Stomach (tissue), 19 donors: ENCODE measurements at places on chromosomes 5 and 9. TPM values are rescaled to one million over a fixed set of nuclear protein-coding genes. Genes with fewer than 3 reads are reported as not detected.

PDZD2 gene
- 8.9 TPM for total RNA-seq

PLAC8L1 gene
- total RNA-seq: not detected

DNM1 gene
- total RNA-seq: 28.6 TPM

SPINK13 gene
- not detected for total RNA-seq

TIMD4 gene
- total RNA-seq: 2.0 TPM

LCNL1 gene
- total RNA-seq: not detected

HAPLN1 gene
- total RNA-seq: 15.2 TPM

TSSK1B gene
- not detected for total RNA-seq

SIT1 gene
- 2.3 TPM for total RNA-seq

CBY3 gene
- total RNA-seq: not detected

IL13 gene
- total RNA-seq: not detected

FGF10 gene
- total RNA-seq: 3.5 TPM

MYO10 gene
- 233 TPM for total RNA-seq

ANAPC2 gene
- 36.8 TPM for total RNA-seq

TOR1B gene
- 30.7 TPM for total RNA-seq

NKD2 gene
- 1.8 TPM for total RNA-seq

SLU7 gene
- total RNA-seq: 33.8 TPM
